NCI-H2227 treated with DMSO at 0.1 percent for 48 hours (cell line): ENCODE measurements at places on chromosomes 16 and 17.

DNA sequence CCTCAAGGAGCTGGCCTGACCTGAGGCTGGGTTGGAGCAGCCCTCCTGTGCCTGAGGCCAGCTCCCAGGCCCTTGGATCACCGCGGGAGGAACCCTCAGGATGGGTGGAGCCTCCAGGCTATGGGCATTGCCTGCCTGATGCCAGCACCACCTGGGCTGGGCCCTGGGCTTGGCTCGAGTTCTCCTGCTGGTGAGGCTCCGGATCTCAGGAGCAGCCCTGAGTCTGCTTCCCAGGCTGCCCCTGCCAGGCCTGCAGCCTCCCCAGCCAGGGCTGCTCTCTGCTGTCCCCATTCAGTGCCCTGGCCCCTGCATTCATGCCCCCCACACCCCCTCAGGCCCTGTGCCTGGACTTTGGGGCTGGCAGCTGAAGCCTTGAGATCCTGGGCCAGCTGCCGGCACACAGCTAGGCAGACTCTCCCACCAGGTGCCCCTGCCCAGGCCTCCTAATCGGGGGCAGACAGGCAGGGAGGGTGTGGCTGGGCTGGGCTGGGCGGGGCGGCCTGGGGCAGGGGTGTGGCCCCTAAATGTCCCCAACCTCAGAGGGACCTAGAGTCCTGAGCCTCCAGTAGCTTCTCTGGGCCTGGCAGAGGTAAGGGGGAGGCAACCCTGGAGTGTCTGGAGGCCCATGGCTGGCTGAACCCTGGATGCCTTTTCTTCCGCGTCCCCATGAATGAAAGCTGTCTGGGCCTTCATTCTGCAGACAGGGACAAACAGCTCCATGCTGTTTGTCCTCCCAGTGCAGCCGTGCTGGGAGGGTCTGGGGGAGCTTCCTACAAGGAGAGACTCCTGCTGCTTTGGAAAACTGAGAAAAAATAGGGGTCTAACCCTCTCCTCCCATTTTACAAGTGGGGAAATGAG lies 1.1 kb upstream of the PIGQ start:
- DNase-seq, result no peak

DNA sequence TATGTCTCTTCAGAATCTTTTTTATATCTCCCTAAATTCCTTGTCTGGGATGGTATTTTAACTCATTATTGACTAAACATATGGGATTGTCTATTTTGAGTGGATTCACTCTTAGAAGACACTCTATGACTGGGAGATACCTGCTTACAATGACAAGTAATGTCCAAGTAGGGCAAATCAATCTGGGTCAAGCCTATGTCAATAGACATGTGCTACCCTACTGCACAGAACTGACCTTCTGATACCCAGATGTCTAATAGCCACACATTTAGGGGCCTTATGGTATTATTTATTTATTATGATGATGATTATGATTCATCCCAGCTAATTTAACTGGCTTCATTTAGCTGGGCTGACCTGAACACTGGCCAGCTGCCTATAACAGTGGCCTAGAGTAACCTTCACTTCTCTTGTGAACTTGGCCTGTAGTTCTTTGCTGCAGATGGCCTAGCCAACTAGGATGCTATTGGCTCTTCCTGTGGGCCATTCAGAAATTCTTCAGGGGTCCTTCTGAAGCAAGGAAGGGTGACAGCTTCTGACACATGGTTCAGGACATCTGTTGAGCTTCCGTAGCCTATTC lies 138.0 kb downstream of the ANKFN1 start:
- DNase-seq, result no peak

DNA sequence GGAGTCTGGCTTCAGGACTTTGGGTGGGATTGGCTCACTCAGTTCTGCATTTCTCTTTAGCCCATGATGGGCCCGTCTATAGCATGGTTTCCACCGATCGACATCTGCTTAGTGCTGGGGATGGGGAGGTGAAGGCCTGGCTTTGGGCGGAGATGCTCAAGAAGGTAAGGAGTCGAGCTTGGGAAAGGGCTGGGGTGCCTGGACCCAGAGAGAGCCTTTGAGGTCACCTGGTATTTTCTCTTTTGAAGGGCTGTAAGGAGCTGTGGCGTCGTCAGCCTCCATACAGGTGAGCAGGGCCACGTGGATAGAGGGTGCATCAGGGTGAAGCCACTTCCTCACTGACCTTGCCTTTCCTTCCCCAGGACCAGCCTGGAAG lies 2.2 kb downstream of the THOC6 start:
- DNase-seq, result no peak

- DNase-seq, result no peak
These were observed 2.7 kb downstream of the TRPV2 start for GRCh38 chr17:16417896-16418684.

DNA sequence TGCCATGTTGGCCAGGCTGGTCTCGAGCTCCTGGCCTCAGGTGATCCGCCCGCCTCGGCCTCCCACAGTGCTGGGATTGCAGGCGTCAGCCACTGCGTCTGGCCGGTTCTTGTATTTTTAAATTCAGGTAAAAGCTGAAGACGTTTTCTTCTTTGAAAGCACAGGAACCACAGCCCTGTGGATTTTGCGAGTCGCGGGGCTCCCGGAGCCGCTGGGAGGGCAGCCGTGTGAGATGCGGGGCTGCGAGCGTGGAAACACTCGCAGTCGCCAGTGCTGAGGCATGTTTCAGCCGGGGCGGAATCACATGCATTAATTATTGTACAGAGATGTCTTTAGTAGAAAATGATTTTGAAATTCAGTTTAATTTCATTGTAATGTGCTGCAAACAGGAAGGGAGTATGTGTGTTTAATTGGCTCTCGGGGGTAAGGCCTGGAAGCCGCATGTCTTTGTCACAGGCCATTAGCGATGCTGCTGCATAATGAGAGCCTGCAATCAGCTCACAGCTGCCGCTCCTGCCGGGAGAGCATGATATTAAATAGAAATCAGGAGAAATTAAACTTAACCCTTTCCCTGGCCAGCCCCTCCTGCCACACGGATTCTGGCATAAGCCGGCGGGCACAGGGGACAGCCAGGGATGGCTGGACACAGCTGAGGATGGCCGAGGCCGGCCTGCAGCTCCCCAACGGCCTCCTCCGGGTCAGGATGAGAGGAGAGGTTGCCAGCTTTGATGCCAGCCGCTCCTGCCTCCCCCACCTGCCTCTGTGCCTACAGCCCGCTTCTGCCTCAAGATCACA lies 35.4 kb upstream of the CDH15 start:
- no peak for DNase-seq

GRCh38 chr16:88570691-88571092 lies 489 bp downstream of the ZC3H18 start:
- no peak for DNase-seq
